AG04449 (cell line): ENCODE measurements at places on chromosomes 6 and 20.

GRCh38 chr6:101458826-101459225 lies 65.3 kb downstream of the GRIK2 start:
- DNase-seq: no peak

GRCh38 chr6:5713519-5713918 lies 293.2 kb downstream of the NRN1 start:
- DNase-seq: no peak

DNA sequence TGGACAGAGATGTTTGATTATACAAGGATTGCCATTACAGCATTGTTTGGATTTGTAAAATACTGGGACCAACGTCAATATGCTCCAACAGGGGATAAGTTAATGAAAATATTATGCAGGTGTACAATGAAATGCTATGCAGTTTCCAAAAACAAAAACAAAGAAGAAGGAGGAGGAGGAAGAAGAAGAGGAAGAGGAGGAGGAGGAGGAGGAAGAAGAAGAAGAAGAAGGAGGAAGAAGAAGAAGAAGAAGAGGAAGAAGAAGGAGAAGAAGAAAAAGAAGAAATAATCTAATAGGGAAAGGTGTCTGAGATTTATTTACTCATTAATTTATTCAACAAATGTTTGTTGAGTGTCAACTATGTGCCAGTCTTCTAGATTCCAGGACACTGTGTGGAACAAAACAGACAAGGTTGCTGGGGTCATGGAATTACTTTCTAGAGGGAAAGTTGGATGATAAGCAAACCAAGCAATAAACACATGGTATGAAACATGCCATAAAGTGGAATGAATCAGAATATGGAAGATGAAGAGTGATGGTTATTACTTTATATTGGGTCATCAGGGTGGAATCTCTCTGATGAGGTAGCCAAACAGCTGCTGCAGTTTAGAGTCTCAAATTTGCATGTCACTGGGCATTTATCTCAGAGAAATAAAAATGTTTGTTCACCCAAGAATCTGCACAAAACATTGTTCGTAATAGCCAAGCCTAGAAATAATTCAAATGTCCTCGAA lies 6.3 kb upstream of the TRIM27 start:
- DNase-seq: no peak

- no peak for DNase-seq
Measured at GRCh38 chr20:31587545-31588389, 17.3 kb upstream of the ID1 start.

DNA sequence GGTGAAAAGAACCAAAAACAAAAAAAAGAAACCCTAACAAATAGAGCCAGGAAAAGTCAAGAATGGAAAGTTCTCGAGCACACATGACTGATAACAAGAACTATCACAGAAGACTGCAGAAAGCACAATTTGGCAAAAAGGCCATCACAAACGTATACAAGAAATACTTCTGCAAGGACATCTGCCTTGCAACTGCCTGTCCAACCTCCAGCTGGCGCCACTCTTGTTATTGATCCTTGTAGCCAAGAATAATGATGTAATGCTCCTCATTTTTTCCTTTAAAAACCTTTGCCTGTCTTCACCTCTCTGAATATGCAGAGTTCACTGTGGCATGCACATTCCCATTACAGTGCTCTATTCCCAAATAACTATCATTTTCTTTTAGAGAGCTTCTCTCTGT lies 87.9 kb upstream of the BMP5 start:
- DNase-seq: no peak

DNA sequence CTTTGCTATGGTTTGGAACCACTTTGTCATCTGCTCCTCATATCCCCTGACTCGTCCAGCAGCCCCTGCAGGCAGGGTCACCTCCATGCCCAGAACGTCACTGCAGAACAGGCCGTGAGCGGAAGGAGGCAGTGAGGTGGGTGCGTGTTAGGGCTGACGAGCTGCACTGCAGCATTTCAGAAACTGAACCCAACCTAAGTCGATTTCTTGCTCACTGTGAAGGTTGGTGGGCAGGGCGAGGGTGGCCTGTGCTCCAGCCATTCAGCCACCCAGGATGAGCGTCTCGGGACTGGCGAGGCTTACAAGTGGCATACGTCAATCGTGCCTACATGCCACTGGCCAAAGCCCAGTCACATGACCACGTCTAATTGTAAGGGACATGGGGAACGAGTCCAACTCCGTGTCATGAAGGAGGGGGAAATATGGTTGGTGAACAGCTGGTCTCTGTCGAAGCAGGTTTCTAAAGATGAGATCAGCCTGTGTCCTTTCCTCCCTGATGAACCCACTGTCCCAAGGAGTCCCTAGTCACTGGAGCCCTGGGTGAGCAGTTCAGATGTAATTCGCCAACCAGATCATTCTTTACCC lies 289.1 kb downstream of the TAF4 start:
- DNase-seq: no peak

DNA sequence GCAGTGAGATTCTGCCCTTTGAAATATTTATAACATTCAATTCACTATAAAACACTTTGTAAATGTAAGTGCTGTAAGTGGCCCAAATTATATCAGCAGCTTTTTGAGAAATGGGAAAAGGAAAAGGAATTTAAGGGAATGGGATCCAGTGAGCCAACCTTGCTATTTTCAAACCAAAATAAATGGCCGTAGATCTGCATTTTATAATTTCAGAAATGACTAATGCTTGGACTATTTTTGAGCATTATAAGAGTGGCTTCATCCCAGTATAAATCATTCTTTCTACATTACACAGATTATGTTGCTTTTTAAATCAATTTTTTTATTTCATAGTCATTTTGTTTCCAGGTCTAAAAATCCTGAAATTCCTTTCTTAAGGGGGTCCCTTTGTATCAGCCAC lies 49.2 kb downstream of the ANKRD6 start:
- no peak for DNase-seq

- no peak for DNase-seq
Measured at GRCh38 chr20:10090588-10091166, 55.9 kb downstream of the ANKEF1 start.

- no peak for DNase-seq
Measured at GRCh38 chr20:48788486-48789072, 39.2 kb downstream of the PREX1 start.

- no peak for DNase-seq
Measured at GRCh38 chr6:44301106-44301505, 12.0 kb downstream of the AARS2 start.

- DNase-seq: no peak
Measured at GRCh38 chr6:3133515-3133914, 15.0 kb downstream of the BPHL start.

DNA sequence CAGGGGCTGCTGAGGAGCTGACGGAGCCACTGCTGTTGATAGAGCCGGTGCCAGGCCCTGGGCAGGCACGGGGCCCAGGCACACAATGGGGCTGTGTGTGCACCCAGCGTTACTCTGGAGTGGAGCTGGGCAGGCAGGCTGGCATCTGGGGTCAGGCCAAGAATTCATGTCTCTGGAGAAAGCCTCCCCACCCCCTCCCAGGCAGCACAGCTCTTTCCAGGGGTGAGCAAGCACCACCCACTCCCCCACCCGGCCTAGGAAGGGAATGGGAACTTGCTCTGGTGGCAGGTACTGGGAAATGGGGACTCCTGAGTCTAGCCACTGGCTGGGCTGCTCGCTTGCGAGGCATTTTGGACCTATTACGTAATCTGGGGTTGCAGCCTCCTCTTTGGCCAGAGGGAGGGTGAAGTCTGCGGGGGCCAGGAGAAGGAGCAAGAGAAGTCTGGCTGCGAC lies 22.7 kb downstream of the TFEB start:
- DNase-seq: no peak

GRCh38 chr6:101163611-101164010 lies 229.9 kb upstream of the GRIK2 start:
- DNase-seq: no peak

GRCh38 chr6:16187176-16187575 lies 51.2 kb upstream of the GMPR start:
- DNase-seq: no peak

GRCh38 chr20:8018958-8019245 lies 659 bp downstream of the TMX4 start:
- DNase-seq: no peak

- no peak for DNase-seq
Measured at GRCh38 chr20:63896264-63897105, 1.6 kb downstream of the DNAJC5 start.

DNA sequence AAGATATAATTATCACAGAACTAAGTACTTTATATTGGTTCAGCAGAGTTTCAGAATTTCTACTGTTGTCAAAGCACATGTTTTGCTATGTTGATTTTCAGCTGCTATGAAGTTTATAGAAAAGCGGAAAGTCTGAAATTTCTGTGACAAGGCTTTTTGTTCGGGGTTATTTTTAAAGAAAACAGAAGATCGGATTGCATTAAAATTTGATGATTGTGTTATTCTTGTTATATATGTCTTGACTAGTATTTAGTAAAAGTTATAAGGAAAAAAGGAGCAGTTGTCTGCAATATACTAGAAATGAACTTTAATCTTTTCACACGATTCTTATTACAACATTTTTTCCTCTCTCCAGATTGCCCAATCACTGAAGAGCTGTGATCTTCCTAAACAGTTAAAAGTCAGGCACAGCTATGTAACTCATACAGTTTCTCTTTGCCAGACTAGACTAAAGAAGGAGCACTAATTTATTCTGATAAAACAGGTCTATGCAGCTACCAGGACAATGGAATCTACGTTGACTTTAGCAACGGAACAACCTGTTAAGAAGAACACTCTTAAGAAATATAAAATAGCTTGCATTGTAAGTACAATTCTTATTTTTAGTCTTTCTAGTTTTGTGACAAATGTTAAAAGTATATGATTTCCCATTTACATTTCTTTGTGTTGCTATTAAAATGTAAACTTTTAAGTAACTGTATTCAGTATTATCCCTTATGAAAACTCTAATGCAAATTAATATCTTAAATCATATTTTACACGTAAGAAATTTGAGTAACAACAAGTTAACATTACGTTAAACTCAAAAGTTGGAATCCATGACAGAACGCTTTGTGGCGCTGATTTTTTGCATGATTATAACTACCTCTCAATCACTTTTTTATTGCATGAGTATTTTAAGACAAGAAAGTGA lies at the start of gene ENPP3:
Gene ENPP3 (plus strand): TSS at position 423 of the 913 bp plus-strand sequence. CDS start 83 bp downstream, at position 506.
- no peak for DNase-seq

DNA sequence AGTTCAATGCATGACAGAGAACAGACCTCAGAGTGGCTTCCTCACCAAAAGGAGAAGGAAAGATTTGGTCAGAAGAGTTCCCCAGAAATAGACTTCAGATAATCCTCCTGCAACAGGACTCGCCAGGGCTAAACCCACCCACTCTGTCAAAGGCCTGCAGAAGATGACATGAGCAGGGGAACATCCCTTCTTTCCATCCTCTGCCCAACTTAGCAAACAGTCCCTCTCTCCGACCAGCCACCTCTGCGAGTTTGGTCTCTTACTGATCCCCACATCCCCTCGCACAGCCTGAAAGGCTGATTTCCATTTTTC lies 7.5 kb downstream of the NFATC2 start:
- no peak for DNase-seq

DNA sequence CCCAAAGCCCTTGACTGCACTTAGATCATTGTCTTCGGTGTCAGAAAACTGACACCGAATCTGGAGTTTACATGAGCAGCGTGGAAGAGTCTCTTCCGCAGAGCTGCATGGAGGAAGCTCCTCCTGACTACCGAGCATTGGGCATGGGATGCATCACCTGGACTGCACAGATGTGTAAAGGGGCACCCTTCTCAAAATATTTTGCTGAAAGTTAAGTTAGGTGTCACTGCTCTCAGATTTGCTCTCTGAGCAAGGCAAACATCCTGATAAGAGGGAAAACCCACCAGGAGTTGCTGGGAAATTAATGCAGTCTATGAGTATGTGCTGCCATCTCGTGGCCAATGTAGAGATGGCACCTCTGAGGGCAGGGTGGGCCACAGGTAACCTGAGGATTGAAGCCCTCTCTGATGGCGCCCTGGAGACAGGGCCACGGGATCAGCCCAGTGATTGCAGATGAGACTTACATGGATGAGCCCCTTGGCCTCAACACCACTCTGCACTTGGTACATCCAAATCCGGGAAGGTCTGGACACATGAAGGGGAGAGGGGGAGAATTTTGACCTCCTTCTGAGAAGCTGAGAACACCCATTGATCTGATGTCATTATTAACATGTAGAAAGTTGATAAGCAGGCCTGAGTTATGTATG lies 129.9 kb downstream of the LPA start:
- no peak for DNase-seq

DNA sequence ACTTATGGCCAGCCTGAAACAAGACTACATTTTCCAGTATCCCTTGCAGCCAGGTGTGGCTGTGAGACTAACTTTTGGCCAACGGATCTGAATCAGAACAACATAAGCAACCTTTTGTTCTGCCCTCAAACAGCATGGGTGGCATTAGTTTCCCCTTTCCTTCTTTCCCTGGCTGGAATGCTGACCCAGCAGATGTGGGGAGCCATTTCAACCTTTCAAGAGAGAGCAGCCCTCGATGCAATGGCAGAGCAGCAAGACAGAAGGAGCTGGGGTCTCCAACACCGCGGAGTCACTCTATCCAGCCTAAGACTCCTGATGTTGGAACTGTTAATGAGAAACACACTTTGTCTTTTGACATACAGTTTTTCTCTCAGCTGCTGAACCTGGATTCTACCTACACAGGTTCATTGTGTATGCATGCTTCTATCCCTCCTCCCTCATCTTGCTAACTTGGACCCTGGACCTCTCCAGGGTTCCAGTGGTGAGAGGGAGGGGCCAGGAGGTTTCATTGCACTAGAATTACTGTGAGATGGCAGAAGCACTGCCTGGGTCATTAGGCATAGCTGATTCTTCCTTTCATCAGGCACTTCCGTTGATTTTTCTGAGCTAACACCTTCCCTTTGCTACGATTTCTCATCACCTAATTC lies 28.8 kb upstream of the DDR1 start:
- DNase-seq: no peak

- no peak for DNase-seq
Measured at GRCh38 chr20:62772990-62773844, 23.1 kb upstream of the MRGBP start.

DNA sequence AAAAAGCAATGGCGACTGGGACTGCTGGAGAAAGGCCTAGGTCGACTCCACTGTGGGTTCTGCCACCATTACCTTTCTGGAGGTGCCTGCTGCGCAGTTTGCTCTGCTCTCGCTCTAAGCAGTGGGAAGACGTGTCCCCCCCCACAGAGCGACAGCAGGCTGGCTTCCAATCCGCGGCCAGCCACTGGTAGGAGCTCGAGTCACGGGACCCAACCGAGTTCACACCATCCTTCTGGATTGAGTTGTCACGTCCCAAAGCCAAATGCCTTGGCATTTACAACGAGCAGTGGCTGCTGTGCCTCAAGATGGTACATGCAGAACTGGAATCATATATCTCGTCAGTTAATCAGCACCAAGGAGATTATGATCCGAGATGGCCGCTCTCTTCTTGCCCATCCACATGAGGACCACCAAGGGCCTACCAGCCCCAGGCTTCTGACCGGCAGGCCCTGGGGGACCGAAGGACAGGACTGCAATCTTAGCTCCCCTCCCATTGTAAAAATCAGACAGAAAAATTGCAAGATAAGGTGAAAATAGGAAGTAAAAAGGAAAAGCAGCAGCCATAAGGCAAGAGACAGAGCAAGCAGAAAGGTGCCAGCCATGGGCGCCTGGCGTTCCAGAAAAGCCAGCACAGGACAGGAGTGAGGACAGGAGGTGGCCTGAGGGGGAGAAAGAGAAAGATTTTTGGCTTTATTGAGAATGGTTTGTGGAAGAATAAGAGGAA lies 74.4 kb downstream of the TRAM2 start:
- no peak for DNase-seq

- DNase-seq: no peak
Measured at GRCh38 chr6:21749754-21750153, 156.2 kb downstream of the SOX4 start.

- no peak for DNase-seq
Measured at GRCh38 chr20:43863330-43863729, 51.3 kb upstream of the TOX2 start.
